Activated CD4-positive, CD25-positive, alpha-beta regulatory T cell (primary cell): ENCODE measurements at places on chromosomes 7 and 10.

DNA sequence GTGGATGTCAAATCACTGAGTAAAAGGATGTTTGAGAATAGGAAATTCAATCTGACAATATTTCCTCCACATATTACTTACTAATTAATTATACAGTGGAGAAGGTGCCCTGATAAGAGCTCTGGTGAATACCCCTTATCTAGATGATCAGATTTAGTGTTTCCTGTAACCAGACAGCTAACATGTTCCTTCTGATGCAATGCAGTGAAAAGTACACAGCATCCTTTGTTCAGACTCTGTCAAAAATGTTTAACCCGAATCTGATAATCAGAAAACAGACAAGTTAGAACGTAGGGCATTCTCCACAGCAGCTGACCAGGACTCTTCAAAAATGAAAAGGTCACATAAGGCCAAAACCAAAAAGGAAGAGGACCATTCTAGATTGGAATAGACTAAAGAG is 46.2 kb downstream of the WDR11 start:
- DNase-seq: no peak

DNA sequence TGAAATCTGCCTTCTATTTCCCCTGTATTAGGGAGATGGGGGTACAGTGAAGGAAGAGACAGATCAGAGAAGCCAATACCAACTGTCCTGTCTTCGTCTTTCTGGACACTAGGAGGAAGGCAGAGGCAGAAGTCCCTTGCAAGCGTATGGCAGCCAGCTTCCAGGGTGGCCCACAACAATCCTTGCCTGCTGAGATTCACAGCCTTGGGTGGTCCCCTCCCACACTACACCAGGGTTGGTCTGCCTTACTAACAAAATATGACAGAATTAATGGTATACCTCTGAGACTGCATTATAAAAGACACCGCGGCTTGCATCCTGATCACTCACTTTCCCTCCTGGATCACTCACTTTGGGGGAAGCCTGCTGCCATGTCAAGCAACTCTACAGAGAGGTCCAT is 90.4 kb downstream of the IDE start:
- DNase-seq: no peak

DNA sequence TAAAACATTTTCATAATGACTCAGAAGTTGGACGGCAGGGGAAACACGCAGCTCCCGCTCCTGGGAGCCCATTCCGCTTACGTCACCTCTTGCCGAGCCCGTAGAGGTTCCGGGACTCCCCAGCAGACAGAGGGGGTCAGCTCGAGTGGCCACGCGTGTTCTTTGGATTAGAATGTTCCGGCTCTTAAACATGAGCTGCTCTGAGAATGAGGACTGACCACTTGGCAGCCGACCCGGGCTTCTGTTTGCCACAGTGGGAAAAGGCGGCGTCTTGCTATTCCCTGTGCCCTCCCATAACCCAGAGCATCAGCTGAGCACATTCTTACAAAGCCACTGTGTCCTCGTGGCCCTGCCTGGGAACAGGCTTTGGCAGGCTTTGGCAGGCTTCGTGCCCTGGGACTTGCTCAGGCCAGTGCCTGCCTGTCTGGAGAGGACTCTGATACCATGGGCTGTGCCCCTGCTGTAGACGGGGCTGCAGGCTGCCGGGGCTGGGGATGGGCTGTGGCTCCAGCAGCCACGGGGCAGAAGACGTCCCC is 40.1 kb downstream of the PFKP start:
- no peak for DNase-seq

DNA sequence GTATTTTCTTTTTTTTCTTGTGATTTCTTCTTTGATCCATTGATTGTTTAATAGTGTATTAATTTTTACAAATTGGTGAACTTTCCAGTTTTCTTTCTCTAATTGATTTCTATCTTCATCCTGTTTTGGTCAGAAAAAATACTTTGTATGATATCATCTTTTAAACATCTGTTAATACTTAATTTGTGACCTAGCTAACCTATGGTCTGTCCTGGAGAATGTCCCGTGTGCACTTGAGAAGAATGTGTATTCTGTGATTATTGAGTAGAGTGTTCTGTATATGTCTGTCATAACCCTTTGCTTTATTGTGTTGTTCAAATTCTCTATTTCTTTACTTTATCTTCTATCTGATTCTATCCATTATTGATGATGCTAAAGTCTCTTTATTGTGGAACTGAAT is 65.8 kb upstream of the ZEB1 start:
- no peak for DNase-seq

GRCh38 chr7:20385126-20385525 is 54.4 kb downstream of the ITGB8 start:
- DNase-seq: no peak

DNA sequence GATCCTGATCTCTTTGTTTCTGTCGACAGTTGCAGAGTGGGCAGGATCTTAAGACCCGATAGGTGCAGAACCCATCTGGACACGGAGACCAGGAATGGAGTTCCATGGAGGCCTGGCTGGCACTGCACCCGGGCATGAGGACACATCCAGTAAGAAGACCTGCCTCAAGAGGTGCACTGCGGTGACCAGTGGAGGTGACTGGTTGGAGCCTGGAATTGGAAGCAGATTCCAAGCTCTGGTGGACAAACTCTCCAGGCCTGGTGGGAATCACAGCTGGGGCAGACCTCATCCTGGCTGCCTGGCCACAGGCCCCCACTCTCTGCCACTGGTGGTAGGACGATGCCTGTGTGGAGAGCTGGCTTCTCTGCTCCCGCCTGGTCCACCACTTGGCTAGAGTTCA is 31.0 kb downstream of the ZNF775 start:
- no peak for DNase-seq

- DNase-seq: no peak
Observed at GRCh38 chr7:112080441-112080840, 125.8 kb downstream of the DOCK4 start.

GRCh38 chr7:131488361-131488760 is 68.1 kb downstream of the PODXL start:
- no peak for DNase-seq

DNA sequence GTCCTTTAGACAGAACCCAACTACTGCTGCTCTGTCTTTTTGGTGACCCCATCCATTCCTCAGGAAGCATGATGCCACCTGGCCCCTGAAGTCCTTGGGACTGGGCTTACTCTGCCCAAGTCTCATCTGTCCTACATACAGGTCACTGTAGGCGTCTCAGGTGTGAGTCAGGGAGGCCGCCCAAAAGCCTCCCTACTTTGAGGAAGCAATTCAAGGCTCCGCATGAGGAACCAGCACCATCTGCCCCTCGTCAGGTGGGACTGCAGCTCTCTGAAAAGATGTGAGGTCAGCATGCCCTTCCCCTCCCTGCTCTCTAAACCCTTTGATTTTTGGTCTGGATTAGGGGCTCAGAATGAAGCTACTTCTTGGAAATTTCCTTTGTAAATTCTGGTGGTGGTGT is 354.8 kb downstream of the CXCL12 start:
- no peak for DNase-seq

DNA sequence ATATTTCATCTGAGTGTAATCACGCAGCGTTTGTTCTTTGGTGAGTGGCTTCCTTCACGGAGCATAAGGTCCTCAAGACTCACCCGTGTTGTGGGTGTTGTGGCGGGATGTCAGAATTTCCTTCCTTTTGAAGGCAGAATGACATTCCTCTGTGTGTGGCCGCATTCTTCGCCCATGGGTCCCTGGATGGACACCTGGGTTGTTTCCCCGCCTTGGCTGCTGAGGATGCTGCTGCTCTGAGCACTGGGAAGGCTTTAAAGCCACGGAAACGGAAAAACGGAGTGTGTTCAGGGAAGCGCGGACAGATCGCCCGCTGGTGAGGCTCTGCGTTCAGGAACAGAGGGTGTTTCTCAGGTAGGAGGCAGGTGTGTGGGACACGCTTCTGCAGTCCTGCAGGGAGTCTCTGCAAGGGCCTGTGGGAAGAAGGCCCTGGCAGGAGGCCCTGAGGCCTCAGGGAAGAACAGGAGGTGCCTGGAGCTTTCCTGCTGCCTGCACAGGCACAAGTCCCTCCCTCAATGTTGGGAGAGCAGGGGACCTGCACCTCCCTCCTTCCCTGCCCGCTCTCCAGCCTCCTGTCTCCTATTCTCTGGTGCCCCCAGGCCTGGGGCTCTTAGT is 35.7 kb upstream of the SHH start:
- no peak for DNase-seq

DNA sequence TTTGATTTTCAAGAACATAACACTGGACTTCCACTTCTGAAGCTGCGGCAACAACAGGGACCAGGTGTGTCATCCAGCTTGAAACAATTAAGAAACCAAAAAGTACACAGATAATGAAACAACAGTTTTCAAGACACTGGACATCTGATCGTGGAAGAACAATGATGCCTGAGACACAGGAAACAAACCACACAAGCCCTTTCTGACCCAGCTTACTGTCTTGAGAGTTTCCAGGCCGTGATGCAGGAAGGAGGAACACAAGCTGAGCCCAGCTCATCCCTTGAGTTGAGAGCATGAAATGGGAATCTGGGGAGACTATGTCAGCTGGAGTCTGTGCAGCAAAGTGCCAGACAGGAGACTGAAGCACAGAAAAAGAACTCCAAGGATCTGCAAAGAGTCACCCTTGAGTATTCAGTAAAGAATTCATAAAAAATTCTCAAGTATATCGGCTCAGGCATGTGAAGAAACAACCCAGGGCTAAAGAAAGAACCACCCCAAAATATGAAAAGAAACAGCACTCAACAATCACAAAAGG is 91.6 kb downstream of the RNF32 start:
- no peak for DNase-seq

- DNase-seq: no peak
Observed at GRCh38 chr10:80278480-80278879, 11.0 kb downstream of the MAT1A start.

GRCh38 chr10:103720964-103721335 is 134.4 kb downstream of the SH3PXD2A start:
- no peak for DNase-seq

- no peak for DNase-seq
Observed at GRCh38 chr10:59290448-59290847, 71.9 kb downstream of the FAM13C start.

DNA sequence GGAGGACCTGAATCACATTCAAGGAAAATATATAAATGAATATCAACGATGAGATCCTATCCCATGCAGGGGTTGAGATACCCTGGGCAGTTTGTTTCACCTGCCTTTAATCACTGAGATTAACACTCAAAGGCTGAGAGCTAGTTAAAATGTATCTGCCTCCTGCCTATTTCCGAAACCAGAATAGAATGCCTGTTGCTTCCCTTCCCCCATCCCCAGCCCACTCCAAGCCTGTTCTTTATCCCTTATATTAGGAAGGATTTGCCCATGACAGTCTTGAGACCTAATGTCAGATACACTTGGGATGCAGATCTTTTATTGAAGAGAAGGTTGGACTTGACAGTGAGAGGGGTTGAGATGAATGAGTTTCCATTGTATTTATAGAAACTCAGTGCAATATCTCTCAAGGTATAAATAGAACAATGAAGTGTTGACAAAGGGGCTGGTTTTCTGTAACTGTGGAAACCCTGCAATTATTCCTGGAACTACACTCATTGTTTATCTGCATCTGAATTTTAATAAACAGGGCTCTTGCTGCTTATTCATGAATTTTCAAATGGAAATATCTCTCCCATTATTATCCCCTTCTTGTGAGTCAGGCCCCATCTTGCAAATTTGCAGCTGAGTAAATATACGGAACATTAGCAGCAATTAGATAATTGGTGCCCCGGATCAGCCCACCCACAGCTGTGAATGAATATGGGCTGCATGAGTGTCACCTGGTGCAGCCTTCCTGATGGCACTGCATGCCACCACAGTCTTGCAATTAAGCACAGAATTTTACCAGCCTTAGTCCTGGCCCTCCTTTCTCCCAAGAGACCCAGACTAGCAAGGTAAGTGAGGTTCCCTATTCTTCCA is 66.7 kb downstream of the SORCS3 start:
- DNase-seq: no peak

GRCh38 chr10:113562704-113563103 is 9.9 kb downstream of the HABP2 start:
- no peak for DNase-seq

GRCh38 chr10:130180416-130180815 is 44.2 kb downstream of the GLRX3 start:
- no peak for DNase-seq

GRCh38 chr10:25508112-25508815 is 333.5 kb downstream of the GPR158 start:
- no peak for DNase-seq

GRCh38 chr10:49141541-49142332 is 7.9 kb upstream of the FAM170B start:
- no peak for DNase-seq

- DNase-seq: no peak
Observed at GRCh38 chr7:133339772-133340171, 86.9 kb downstream of the EXOC4 start.

DNA sequence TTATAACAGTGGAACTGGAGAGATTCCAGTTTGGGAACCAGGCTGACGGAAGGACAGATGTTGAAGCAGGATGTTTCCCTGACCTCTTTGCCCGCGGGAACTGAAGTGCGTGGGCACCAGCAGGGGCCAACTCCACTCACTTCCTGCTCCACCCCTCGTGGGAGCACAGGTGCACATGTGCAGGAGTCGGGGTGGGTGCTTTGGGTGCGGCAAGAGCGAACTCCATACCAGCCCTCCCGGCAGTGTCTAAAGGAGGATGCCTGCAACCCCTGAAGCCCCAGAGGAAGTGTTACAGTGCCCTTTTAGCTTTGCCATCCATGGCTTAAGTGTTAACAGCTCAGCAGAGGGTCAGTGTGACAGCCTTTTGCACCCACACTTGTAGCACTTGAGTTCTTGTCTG is 27.4 kb upstream of the UBE3C start:
- no peak for DNase-seq

GRCh38 chr7:9621927-9622326 is 1188.5 kb downstream of the NXPH1 start:
- DNase-seq: no peak

DNA sequence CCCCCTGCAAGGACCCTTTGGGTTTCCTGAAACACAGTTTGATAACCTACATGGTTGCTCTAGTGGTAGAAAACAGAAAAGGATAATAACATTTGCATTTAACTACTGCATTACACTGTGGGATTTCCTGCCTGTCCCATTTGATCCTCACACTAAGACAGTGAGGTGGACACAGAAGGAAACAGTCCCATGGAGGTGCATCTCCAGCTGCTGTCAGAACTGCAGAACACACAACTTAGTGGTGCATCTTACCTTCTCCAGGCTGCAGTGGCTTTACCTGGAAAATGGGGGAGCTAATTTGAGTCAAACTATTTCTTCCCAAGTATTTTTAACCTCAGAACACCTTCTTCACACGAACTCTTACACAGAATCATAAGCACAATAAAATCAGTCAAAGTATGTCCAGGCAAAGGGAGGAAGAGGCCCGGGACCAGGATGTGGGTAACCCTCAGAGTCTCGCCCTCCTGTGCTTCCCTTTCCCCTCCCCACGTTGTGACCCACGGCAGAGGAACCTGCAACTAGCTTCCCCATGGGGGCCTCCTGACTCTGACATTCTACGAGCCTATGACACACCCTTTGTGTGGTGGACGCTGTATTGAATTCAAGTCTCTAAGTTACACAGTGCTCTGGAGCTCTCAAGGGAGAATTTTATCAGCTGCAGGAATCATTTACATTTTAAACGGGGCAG is 33.7 kb downstream of the SCRN1 start:
- no peak for DNase-seq

- DNase-seq: no peak
Observed at GRCh38 chr7:123355576-123356190, 155.9 kb upstream of the SLC13A1 start.

GRCh38 chr10:73262105-73262730 is 9.8 kb upstream of the MRPS16 start:
- no peak for DNase-seq
